ENCODE measurements at places on chromosomes 4 and X.

- DNase-seq: no peak
These were observed 307.4 kb upstream of the SMIM31 start for GRCh38 chr4:164446516-164446915.

DNA sequence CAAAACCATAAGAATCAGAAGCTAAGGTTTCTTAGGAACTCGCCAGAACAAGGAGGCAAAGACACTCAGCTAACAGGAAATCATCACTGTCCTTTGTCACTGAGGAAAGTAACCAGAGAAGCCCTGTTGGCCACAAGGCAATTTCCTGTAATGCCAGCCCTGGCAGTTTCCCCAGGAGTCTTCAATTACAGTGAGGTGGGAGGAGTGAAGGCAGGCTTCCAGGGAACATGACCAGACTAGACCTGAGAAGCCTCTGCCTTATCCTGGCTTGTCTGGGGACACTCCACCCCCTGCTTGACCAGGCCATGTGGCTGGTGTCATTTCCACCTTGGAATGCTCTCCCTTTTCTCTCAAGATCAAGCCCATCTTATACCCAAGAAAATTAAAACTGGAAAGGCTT, 125.3 kb downstream of the COL4A6 start:
- no peak for DNase-seq

DNA sequence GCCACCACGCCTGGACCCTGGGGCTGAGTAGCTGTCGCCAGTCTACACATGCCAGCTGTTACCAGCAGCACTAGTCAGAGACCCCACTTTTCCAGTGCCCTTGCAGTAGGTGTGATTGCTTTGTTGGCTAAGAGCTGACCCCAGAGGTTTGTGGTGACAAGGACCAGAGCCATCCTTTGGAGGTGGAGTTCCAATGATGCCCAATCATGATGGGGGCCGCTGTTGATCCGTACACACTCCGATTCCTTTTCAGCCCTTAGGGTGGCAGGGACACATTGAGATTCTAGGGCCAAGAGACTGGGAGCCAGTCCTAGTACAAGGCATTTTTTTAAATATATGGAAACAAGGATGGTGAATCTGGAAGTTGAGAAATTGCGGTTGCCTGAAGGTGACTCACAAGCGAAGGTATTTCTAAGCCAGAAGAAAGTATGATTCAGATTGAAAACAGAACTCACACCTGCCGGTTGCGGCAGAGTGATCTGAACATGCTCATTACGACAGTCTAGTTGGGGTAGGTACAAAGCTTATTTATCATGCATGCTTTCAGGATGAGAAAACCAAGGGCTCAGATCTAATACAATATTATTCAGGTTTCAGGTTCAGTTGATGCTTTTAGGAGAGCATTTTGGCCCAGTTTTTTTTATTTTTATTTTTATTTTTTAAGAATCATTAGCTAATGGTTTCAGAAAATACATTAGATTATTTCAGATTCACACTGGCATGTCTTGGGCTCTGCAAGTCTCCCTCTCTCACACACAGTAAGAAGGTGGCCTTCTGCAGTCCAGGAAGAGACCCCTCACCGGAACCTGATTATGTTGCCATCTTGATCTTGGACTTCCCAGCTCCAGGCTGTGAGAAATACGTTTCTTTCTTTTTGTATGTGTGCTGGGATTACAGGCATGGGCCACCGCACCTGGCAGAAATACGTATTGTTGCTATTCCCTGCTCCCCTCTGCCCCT, 43.4 kb downstream of the SHROOM2 start:
- DNase-seq: no peak

DNA sequence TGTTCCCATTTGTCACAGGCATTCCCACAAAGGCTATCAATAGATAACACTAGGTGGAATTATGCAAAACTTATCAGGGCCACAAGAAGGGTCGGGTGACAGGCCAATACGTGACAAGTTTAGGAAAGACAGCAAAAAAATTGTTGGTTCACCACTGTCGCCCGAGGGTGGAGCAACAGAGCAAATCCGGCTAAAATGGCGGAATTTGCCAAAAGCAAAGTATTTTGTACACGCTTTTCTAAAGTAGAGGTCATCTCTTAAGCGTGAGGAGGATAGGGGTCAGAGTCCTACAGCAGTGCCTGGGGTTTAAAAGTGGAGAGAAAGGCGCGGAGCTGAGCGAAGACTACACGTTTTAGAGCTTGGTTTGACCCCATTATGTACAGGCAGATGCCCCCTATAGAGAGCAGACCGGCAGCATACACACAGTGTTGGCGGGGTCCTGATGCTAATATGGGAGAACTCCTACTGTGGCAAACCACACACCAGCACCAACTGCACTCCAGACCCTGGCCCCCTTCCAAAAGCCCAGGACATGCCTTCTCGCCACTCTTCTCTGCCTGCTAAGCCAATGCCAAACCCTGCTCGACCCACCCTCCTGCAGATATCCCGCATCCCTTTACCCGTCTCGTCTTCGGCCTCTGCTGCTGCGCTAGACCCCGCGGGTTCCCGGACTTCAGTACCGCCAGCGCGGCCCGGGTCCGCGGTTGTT, 733 bp downstream of the CCNA2 start:
- peak; percentile 68 for DNase-seq

GRCh38 chrX:140346729-140347128, 158.1 kb downstream of the SOX3 start:
- no peak for DNase-seq

DNA sequence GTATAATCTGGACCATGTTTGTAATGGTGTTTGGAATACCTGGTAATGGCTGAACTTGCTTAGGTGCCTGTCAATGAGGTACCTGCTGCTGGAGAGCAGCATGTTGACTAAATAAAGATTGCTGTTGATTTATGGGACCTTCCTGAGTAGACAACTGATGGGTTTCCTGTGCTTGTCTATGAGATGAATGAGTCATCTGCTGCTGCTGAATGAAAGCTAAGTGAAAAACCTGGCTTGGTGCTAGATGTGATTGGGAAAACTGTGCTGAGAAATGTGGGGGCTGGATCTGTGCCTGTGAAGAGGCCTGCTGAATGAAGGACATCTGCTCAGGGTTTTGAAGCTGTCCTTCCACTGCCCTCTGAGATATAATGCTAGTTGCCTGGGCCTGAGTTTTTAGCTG, 69.6 kb downstream of the WNK3 start:
- DNase-seq: no peak

DNA sequence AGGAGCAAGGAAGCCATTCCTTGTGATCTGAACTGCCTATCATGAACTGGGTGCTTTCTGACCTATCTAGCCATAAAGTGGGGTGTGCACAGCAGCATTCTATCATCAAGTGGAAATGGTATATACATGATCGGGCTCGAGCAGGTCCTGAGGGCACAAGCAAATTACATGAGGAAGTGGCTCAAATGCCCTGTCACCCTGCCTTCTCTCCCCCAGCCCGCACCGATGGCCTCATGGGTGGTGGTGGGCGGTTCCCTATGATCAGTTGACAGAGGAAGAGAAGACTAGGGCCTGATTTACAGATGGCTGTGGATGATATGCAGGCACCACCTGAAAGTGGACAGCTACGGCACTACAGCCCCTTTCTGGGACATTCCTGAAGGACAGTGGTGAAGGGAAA, 46.3 kb upstream of the BCLAF3 start:
- DNase-seq: peak; percentile 33

GRCh38 chrX:123878252-123878721, 18.4 kb downstream of the XIAP start:
- DNase-seq: peak; percentile 72

DNA sequence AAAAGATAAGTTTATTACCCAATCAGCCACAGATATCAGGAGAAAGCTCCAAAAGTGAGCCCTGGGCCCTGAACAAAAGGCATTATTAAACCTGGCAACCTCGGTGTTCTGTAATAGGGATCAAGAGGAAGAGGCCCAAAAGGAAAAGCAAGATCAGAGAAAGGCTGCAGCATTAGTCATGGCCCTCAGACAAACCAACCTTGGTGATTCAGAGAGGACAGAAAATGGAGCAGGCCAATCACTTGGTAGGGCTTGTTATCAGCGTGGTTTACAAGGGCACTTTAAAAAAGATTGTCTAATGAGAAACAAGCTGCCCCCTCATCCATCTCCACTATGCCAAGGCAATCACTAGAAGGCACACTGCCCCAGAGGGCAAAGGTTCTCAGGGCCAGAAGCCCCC, 75.7 kb downstream of the AGTR2 start:
- DNase-seq: no peak

DNA sequence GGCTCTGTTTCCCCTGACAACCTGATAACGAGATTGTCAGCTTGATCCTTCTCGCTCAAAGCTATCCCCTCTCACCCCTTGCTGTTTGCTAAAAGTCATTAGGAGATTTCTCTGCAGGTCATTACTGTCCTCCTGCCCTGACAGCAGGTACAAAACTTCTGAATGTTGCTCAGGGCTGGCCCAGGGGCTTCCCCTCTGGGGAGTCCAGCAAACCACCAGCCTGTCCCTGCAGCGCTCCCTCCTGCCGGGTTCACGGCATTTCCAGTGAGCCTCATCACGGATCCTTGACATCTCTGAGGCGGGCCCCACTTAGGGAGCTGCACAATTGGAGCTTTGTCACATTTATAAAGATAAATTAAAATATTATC, 5.2 kb upstream of the SORCS2 start:
- DNase-seq: no peak

GRCh38 chrX:103932133-103932532, 30.3 kb upstream of the TMSB15B start:
- no peak for DNase-seq

DNA sequence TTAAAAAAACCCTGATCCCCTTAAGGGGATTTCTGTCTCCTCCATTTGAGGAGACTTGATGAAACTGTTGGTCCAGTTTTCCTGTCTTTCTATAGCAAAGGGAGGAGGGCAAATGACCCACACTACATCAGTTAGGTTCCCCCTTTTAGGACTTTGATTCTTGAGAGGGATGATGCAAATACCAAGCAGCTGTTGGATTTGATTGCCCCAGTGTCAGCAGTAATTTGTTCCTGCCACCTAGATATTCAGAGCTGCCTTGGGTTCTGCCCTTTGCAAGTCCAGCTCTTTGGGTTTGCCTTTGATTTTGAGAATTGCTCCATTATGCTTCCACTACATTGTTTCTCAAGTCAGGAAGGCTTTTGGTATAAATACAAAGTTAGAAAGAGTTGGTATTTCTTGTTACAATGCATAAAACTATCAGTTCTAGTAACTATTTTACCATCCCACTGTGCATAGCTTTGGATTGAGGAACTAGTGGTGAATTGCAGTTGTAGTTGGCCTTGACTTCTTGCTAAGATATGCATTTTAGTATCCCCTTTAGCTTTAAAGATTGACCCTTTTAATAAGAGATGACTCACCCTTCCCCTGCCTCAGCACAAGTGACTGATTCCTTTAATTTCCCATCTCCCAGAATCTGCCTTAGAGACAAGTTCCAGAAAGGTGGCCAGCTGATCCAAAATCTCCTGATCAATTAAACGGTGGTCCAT, 24.3 kb upstream of the ZNF330 start:
- DNase-seq: no peak

- DNase-seq: no peak
These were observed 22.0 kb upstream of the STK26 start for GRCh38 chrX:132001127-132001526.

- no peak for DNase-seq
These were observed 5.9 kb downstream of the PRMT9 start for GRCh38 chr4:147678106-147678505.

DNA sequence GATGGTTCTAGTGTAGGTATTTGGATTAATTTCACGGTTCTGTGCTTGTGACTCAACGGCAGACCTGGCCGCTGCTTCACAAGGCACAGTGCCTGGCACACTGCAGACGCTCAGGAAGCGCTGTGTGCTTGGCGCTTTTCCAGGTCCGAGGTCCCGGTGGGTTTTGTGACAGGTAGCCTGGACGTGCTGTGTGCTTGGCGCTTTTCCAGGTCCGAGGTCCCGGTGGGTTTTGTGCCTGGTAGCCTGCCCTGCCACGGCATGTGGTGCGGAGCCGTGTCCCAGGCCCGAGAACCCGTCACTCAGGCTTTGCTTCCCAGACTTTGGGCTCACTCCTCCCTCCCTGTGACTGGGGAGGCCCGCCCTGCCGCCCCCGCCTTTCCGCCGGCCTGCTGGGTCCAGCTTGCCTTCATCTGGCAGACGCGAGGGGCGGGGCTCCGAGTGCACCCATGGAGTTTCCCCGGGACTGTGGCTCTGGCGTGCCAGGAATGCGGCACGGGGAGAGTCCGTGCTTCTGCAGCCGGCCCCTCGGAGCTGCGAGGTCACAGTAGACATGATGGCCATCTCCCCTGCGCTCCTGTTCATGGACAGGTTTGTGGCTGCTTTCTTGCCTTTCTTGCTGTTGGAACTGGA, 44.2 kb downstream of the TBC1D14 start:
- no peak for DNase-seq

- peak; percentile 89 for DNase-seq
These were observed at the start of gene WAS for GRCh38 chrX:48683411-48683982. Gene WAS (plus strand): TSS chrX:48683799. CDS start chrX:48683854, 55 bp downstream.

- peak; percentile 95 for DNase-seq
These were observed at the start of gene NUDT9 for GRCh38 chr4:87422104-87423052. Gene NUDT9 (plus strand): TSS chr4:87422573. CDS start chr4:87422906, 333 bp downstream.

DNA sequence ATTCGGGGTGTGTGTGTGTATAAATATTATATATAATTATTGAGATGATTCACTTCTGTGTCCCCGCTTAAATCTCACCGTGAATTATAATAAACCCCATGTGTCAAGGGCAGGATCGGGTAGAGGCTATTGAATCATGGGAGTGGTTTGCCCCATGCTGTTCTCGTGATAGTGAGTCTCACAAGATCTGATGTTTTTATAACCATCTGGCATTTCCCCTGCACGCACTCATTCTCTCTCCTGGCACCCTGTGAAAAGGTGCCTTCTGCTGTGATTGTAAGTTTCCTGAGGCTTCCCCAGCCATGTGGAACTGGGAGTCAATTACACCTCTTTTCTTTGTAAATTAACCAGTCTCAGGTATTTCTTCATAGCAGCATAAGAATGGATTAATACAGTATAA, 851.4 kb upstream of the AGA start:
- no peak for DNase-seq

DNA sequence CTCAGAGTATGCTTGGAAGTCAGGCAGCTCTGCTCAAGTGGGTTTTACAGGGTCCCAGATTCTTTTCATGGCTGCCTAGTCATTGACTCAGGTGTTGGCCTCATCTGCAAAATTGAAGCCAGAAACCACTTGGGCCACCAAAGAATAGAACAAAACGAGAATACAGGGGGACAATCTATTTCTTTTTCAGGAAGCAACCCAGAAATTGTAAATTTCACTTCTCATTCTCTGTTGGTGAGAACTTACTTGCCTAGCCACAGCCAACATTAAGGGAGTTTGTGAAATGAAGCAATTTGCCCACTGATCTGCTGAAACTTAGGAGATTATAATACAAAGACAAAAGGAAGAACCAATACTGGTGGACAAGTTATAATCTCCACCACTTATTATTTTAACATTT, 8.6 kb upstream of the TKTL2 start:
- no peak for DNase-seq

DNA sequence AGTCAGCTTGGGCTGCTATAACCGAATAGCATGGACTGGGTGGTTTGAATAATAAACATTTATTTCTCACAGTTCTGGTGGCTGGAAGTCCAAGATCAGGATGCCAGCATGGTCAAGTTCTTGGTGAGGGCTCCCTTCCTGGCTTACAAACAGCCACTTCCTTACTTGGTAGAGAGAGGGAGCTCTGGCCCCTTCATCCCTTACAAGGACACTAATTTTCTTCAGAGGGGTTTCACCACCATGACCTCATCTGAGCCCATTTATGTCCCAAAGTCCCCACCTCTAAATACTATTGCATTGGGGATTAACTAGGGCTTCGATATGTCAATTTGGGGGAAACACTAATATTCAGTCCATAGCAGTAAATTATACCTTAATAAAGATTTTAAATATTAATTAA, 61.8 kb downstream of the CLNK start:
- peak; percentile 18 for DNase-seq

- no peak for DNase-seq
These were observed 125.3 kb upstream of the PABPC4L start for GRCh38 chr4:134326866-134327265.

GRCh38 chr4:125703443-125703842, 388.7 kb downstream of the FAT4 start:
- no peak for DNase-seq

Data from NB4 (cell line).